ENCODE measurements at places on chromosomes 7 and 10. TPM values are rescaled to one million over a fixed set of nuclear protein-coding genes. Genes with fewer than 3 reads are reported as not detected.

DNA sequence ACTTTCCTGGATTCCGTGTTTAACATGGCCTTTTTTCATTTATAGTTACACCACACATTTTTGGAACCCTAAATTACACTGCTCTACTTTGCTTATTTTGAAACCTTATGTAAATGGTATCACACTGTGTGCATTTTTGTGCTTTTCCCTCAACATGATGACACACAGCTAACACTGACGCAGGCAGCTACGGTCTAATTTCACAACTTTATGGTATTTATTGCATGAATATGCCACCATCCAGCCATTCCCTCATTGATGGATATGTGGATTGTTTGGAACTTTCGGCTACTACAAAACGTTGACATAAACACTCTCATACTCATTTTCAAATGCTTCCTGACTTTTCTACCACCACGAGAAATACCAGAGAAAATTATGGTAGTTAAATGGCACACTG, 6.9 kb downstream of the PAPOLB start:
- H3K4me3 ChIP-seq: no peak overlapping the region
- H3K4me1 ChIP-seq: no peaks in the 10 kb centered on the region
- peak; percentile 8 for DNase-seq
- H3K27ac ChIP-seq: no peak overlapping the region

DNA sequence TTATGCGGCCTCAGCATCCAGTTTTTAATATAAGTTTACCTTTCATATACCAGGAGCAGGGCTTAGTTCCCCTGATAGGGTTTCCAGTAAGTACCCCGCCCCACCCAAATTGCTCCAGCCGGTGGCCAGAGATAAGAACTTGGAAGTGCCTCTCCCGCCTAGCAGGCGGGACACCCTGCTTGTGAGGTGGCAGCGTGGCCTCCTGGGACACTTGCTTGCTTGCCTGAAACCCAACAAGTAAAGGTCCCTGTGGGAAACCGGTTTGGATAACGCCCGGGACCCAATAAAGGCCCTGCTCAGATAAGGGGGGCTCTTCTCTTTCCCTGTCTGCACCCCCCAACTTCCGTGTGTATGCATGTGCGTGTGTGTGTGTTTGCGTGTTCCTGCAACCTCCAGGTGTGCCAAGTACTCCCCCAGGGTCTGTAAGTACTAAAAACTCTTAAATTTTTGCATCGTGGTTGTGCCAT, 154.3 kb downstream of the ARHGAP21 start:
- H3K27ac ChIP-seq: no peak overlapping the region
- DNase-seq: no peak

The NOBOX gene
- not detected for total RNA-seq

GRCh38 chr10:15365692-15366091, 5.4 kb downstream of the FAM171A1 start:
- no peaks in the 10 kb centered on the region for H3K27me3 ChIP-seq
- no peak overlapping the region for H3K27ac ChIP-seq
- no peak for DNase-seq
- H3K36me3 ChIP-seq: no peaks in the 10 kb centered on the region

- H3K36me3 ChIP-seq: no peaks in the 10 kb centered on the region
- no peaks in the 10 kb centered on the region for H3K4me1 ChIP-seq
- no peak overlapping the region for H3K27ac ChIP-seq
These were observed 12.8 kb downstream of the SUGCT start for GRCh38 chr7:40147371-40148246.

The AKR1C2 gene
- 0.36 TPM for total RNA-seq

DNA sequence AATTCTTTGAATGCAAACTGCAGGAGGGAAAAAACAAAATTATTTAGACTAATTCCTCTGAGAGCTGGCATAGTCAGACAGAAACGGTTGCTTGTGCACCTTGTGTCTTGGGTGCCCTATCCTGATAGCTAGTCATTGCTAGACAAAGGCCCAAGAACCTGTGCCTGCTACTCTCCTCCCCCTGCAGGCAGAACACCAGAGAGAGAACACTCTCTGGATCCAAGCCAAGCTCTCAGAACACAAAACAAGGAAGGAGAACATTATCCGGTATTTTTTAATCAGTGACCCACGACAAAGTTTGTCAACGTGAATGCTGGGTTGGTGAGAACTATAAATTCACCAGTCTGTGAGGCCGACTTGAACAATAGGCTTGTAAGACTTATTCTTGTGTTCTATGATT, 18.8 kb upstream of the PPP1R9A start:
- H3K4me3 ChIP-seq: no peak overlapping the region
- no peak for DNase-seq
- H3K4me1 ChIP-seq: no peaks in the 10 kb centered on the region
- H3K27me3 ChIP-seq: no peaks in the 10 kb centered on the region

DNA sequence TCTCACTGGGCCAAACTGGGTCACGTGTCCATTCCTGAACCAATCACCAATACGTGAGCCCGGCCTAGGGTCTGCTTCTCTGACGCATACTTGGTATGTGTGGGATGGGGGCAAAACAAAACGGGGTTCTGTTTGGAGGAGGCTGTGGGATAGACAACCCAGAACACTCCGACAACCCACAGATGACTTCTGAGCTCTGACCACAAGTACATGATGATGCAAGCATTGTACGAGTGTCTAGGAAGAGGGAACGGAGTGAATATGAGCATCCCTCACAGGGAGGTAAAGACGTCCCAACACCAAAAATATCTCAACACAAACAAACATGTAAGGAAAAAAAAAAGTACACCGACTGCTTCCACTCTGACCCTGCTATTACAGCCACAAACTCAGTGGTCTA, 5.6 kb downstream of the DAGLB start:
- H3K36me3 ChIP-seq: peaks cover 17% of the 10 kb centered on the region
- no peak overlapping the region for H3K4me3 ChIP-seq
- DNase-seq: peak; percentile 80
- H3K27ac ChIP-seq: peak overlapping the region; percentile 68

DNA sequence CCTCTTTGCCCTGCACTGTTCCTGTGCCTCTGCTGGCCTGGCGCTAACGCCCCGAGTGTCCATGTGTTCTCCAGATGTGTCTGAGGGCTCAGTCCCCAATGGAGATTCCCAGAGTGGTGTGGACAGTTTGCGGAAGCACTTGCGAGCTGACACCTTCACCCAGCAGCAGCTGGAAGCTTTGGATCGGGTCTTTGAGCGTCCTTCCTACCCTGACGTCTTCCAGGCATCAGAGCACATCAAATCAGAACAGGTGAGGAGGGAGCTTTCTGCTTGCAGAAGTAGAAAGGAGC, 60.9 kb downstream of the PAX2 start:
- H3K4me1 ChIP-seq: no peaks in the 10 kb centered on the region
- no peak overlapping the region for H3K27ac ChIP-seq
- peaks cover 78% of the 10 kb centered on the region for H3K27me3 ChIP-seq

DNA sequence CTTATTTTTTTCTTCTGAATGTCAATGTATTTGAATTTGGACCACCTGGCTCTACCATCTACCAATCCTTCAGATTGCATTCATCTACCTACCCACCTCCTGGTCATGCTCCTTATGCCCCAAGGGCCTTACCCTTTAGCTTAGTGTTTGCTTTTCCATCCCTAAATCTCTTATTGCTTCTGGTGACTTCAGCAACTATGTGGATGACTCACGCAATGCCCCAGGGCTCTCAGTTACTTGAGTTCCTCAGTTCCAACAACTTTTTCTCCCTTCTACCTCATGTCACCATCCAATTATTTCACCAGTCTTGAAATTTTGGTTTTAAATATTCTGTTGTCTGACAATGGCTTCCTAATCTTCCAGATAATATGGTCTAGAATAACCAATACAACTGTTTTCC, 118.9 kb downstream of the CFAP58 start:
- no peaks in the 10 kb centered on the region for H3K27me3 ChIP-seq
- H3K36me3 ChIP-seq: no peaks in the 10 kb centered on the region
- H3K4me1 ChIP-seq: no peaks in the 10 kb centered on the region
- peak; percentile 7 for DNase-seq
- H3K27ac ChIP-seq: no peak overlapping the region
- no peak overlapping the region for H3K4me3 ChIP-seq

The LRGUK gene
- under 0.01 TPM for total RNA-seq

- H3K27me3 ChIP-seq: no peaks in the 10 kb centered on the region
- H3K27ac ChIP-seq: no peak overlapping the region
- H3K4me1 ChIP-seq: no peaks in the 10 kb centered on the region
- no peak overlapping the region for H3K4me3 ChIP-seq
These were observed 4.5 kb downstream of the ZPBP start for GRCh38 chr7:50088463-50089129.

- H3K27me3 ChIP-seq: no peaks in the 10 kb centered on the region
- DNase-seq: no peak
- H3K36me3 ChIP-seq: peaks cover 2% of the 10 kb centered on the region
- H3K4me1 ChIP-seq: no peaks in the 10 kb centered on the region
- no peak overlapping the region for H3K27ac ChIP-seq
These were observed 138.1 kb downstream of the CACNA2D1 start for GRCh38 chr7:82305347-82306005.

DNA sequence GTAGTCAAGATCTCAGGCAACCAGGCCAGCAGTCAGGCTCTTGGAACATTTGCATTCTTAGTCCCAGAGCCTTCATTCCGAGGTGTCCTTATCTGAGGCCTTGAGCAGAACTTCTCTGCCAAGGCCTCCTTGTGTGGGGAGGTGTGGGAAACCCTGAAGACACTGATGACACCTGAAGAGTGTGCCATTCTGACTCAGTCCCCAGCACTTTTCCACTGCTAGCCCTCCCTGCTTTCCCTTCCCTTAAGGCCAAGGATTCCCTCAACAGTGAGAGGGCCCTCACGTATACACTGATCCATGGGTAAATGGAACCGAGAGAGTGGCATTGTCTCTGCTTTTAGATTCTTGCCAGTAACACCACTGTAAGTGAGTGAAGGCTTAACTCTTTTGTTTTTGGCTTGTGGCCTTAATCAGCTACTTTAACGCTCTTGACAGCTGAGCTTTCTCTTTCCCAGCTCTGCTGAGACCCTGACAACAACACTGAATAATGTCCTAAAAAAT, 30.3 kb downstream of the TRDMT1 start:
- H3K27me3 ChIP-seq: no peaks in the 10 kb centered on the region
- peak; percentile 19 for DNase-seq
- H3K36me3 ChIP-seq: no peaks in the 10 kb centered on the region
- no peak overlapping the region for H3K4me3 ChIP-seq

DNA sequence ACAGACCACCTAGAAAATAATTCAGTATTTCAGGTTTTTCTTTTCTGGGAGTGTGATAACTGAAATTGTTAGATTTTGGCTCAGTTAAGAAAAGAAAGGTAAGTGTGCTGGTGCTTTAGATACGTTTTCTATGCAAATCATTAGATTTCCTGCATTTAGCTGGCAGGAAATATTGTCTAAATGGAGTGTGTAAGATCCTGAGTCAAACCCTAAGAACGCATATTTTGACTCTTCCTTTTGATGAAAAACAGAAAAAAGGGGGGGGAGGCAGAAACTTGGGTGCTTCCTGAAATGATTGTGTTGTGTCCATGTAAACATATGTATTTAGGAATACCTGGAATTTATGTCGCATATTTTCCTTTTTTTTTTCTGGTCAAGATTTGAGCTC, 1.2 kb downstream of the GRK5 start:
- peak overlapping the region; percentile 61 for H3K4me3 ChIP-seq
- H3K27ac ChIP-seq: peak overlapping the region; percentile 99
- peaks cover 11% of the 10 kb centered on the region for H3K36me3 ChIP-seq
- no peaks in the 10 kb centered on the region for H3K27me3 ChIP-seq
- no peak for DNase-seq

GRCh38 chr10:28411648-28412047, 108.8 kb upstream of the MPP7 start:
- H3K4me3 ChIP-seq: no peak overlapping the region
- no peak for DNase-seq
- H3K4me1 ChIP-seq: no peaks in the 10 kb centered on the region

The AGAP6 gene
- total RNA-seq: 1.9 TPM

The GNGT1 gene
- not detected for total RNA-seq

The MUC12 gene
- not detected for total RNA-seq

DNA sequence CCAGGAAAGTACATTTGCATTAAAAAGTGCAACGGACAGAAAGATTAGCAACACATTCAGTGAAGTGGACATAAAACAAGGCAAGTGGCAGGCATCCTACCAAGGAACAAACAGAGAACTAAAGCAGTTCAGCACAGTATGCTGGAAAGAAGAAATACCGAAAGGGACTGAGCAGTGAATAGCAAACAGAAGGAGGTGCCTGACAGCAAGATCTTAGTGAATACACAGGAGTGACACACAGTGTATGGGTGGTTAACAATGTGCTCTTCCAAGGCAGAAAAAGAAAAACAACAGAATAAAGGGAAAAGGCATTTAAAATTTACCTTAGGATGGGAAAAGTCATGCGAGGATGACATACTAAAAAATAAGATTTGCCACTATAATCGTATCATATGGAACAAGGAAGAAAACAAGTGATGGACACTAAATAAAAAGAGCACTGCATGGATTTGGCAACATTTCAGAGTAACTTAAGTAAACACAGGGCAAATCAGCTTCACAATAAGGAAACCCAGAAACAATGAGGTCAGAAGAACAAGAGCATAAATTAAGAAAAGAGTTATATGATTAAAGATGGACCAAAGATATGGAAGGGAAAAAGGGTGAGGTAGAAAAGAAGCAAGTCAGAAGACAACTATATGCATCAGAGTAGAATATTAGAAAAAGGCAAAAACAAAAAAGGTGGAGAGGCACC, 29.5 kb downstream of the MEST start:
- no peaks in the 10 kb centered on the region for H3K4me1 ChIP-seq
- no peak overlapping the region for H3K4me3 ChIP-seq
- no peaks in the 10 kb centered on the region for H3K27me3 ChIP-seq
- DNase-seq: no peak

DNA sequence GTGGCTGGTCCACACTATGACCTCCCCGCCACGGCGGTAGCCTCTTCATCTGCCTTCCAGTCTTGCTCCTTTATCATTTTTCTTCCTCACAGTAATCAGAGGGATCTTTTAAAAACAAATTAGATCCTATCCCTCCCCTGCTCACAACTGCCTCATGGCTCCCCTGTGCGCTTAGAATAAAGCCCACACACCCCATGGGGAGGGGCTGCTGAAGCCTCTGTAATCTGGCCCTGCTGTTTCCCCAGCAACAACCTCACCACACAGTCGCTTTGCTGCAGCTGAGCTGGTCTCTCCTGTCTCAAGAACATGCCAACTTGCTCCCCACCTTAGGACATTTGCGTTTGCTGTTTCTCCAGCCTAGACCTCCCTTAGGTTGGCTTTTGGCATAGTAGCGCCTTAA, 41.0 kb downstream of the SP8 start:
- H3K27ac ChIP-seq: no peak overlapping the region
- H3K36me3 ChIP-seq: no peaks in the 10 kb centered on the region
- no peaks in the 10 kb centered on the region for H3K4me1 ChIP-seq

DNA sequence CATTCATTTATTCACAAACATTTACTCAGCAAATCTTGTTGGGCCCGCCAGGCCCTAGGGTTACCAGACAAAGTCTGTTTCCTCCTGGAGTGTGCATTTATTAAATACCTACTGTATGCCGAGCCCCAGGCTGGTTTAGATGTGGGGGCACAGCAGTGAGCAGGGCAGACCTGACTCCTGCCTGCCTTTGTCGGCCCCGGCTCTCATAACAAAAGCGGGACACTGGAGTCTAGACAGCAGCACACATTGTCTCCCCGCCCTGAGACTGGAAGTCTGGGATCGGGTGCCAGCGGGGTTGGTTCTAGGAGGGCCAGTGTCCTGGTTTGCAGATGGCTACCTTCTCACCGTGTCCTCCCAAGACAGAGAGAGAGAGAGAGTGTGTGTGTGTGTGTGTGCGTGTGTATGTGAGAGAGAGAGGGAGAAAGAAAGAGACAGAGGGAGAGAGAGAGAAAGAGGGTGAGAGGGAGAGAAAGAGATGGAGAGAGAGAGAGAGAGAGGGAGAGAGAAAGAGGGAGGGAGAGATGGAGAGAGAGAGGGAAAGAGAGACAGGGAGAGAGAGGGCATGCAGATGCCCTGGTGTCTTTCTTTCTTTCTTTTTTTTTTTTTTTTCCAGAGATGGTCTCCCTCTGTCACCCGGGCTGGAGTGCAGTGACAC, 25.9 kb downstream of the ELFN1 start:
- H3K27ac ChIP-seq: no peak overlapping the region
- no peaks in the 10 kb centered on the region for H3K4me1 ChIP-seq
- H3K27me3 ChIP-seq: peaks cover 5% of the 10 kb centered on the region
- H3K36me3 ChIP-seq: no peaks in the 10 kb centered on the region
